Nucleus accumbens (tissue), 56 donors: ENCODE measurements at places on chromosomes 7 and 10.

- no peak for DNase-seq
Observed at GRCh38 chr7:98215561-98216495, 4.6 kb downstream of the BHLHA15 start.

DNA sequence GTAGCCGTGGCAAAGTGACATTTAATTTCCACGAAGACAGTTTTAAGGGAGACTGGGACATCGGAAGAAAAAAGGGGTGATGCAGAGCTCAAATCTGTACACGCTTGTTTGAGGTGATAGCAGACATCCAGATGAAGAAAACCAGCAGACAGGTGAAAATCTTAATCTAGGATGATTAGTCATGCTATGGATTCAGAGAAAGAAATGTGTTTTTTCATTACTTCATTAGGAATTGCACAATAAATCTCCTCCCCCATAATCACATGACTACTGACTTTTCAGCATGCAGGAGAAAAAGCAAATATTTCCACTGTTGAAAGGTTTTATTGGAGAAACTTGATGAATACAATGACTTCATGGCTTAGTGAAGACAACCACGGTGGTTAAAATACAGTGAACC lies 2.5 kb downstream of the NUDT5 start:
- DNase-seq, result no peak

GRCh38 chr10:627032-627992 lies 62.2 kb downstream of the DIP2C start:
- DNase-seq, result no peak

- DNase-seq, result no peak
Observed at GRCh38 chr10:74011770-74012169, 13.9 kb downstream of the VCL start.
